ENCODE measurements at places on chromosomes 4 and X.

DNA sequence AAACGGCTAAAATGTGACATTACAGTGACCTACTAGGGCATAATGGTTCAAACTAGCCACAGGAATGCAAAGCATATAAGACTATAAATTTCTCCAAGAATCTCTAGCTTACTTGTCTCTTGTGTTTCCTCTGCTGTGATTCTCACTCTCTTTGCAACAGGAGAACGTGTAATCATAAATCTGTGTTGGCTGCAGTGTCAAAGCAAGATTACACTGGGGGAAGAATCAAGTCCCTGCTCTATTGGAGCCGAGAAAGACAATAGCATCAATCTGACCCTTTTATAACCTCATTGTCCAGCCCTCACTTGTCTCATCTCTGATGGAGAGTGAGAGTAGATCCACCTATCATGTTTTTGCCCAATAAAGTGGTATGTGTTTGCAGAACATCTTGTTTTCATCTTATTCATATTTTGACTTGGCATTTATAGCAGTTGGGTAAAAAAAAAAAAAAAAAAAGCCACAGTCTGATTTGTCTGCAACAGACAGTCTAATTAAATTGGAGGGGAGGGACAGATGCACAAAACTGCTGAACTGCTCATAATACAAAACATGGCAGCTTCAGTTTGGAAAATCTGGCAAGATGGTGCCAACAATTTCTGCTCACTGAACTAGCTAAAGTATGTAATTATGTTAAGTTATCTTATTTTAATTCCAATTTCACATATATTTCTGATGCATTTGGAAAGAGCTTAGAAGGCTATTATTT lies 165.0 kb upstream of the GABRA2 start:
- no peak for DNase-seq

DNA sequence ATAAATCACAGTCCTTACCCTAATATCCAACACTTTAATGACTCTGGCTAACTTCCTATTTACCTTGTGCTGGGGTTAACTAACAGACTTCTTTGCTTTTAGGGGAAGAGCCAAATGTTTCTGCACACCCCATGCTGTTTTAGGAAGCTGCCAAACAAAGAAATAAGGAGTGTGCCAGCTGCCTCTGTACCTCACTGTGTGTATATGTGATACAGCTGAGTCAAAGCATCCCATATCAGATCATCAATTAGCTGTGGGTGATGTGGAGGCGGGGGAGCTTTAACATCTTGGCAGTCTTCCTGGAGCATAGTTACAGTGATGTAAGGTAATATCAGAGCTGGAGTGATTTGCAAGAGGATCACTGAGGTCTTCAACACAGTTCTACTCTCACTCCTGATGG lies 95.4 kb downstream of the COL25A1 start:
- DNase-seq, result no peak

DNA sequence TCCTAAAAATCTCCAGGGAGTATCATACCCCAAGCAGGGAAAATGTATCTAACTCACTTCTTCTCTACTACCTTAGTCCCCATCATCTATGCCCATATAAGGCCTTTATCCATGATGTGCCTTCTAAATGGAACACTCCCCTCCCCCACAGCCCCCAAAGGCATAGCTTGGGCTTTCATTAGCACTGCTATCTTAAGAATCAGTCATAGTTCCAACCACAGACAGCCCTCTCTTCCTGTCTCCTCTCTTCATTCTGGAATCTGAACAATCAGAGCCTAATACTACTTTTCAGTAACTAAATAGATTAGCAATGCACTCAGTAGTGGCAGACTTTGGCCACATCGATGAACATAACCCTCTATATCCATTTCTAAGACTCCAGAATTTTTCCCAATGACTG lies 313.2 kb upstream of the DKK2 start:
- DNase-seq, result peak; percentile 66

DNA sequence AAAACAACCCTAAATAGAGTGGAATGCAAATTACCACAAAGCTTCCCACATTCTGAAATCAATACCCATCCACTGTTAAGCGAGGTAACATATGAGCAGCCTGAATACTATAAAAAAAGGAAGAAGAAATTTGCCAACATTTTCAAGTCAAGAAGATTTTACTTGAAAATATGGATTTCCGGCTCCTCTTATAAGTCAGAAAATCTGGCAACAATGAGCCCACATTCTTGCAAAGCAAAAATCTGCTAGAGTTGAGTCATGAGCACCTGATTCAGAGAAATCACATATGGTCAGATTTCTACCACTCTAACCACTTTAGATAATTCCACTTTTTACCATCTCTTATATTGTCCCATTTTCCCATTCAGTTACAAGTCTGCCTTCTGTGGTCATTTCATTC lies 395.7 kb downstream of the DTHD1 start:
- no peak for DNase-seq

DNA sequence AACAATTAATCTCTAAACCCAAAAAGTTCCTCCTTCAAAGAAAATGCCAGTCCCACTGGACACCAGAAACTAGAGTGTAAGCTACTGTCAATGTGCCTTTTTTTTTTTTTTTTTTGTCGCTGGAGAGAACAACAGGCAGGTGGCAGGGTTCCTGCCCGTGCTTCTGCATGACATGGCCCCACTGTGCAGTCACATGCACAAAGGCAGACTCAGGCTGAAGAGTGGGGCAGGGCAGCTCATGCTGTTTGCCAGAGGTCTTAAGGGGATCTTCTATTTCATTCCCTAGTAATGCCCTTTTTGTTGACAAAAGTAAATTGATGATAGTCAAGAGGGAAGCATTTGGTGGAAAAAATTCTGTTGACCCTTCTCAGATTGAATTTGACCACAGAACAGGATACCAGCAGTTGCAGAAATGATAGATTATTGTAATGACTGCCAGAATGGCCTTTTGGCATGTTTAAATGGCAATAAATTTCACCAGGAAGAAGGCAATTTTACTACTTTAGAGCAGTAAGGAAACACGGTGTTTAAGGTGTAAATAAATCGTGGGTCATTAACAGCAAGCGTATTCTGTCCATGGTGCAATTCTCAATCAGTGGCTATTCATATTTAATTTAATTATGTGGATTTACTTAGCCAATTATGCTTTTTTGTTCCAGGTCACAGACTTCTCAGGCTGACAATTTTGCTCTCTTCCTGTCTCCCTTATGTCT lies 80.9 kb downstream of the NKX6-1 start:
- no peak for DNase-seq

- DNase-seq, result no peak
Measured at GRCh38 chr4:25993395-25994185, 79.6 kb downstream of the SMIM20 start.

DNA sequence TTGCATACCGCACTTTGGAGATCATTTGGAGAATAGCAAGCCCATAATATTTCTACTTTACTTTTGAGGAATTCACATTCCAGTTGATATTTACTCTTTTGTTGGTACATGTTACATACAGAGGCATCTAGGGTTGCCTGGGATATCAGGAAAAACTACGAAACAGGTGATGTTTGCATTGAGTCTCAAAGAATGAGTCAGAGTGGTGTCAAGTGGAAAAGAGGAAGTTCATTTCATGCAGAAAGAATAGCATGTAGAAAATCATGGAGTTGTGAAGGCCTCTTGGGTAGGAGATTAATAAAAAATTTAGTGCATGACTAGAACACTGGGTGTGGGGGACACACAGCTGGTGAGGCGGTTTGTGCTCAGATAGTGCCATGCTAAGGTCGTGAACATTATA lies 33.5 kb upstream of the ELOVL6 start:
- peak; percentile 69 for DNase-seq

DNA sequence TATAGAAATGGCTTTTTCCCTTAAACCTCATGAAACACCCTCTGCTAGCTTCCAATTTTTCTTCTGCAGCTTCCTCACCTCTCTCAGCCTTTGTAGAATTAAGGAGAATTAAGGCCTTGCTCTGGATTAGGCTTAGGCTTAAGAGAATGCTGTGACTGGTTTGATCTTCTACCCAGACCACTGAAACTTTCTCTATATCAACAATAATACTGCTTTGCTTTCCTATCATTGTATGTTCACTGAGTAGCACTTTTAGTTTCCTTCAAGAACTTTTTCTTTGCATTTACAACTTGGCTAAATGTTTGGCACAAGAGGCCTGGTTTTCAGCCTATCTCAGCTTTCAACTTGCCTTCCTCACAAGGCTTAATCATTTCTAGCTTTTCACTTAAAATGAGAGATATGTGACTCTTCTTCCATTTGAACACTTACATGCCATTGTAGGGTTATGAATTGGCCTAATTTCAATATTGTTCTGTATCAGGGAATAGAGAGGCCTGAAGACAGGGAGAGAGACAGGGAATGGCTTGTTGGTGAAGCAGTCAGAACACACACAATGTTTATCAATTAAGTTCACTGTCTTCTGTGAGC lies 28.2 kb downstream of the TMEM154 start:
- DNase-seq, result no peak

GRCh38 chr4:1409079-1409478 lies 2.8 kb upstream of the NKX1-1 start:
- DNase-seq, result no peak

- no peak for DNase-seq
Measured at GRCh38 chrX:45145492-45146215, 55.0 kb downstream of the DIPK2B start.

DNA sequence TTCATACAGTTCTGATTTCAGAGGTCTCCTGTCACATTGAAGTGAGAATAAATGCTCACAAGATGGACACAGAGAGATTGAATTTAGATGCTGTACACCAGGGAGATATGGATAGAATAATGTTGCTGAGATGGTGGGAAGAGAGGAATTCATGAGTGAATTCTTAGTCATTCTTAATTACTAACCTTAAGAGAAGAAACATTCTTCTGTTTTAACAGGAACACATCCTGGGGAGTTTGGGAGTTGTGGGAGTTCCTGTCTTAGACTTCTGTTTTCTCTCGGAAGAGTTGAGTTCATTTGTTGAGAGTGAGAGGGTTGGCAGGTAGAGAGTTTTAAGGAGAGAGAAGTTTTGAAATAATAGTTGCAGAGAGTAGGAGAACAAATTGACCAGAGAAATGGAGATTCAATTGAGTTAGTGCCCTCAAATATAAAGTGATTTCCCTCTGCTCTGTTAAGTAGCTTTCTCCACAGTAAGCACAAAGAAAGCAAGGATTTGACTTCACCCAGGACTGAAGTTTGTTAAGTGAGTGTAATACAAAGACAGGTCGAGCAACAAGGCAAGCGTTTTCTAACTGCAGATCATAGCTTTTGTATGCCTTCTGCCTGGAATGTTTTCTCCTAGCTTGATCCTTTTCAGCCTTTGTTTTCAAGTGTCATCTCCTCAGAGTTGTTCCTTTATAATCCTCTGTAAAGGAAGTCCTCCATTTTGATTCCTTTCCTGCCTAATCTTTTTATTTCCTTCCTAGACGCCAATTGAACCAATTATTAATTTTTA lies 205.9 kb downstream of the RAPGEF2 start:
- peak; percentile 76 for DNase-seq

- DNase-seq, result no peak
Measured at GRCh38 chrX:46543441-46543840, 1.8 kb downstream of the ZNF674 start.

DNA sequence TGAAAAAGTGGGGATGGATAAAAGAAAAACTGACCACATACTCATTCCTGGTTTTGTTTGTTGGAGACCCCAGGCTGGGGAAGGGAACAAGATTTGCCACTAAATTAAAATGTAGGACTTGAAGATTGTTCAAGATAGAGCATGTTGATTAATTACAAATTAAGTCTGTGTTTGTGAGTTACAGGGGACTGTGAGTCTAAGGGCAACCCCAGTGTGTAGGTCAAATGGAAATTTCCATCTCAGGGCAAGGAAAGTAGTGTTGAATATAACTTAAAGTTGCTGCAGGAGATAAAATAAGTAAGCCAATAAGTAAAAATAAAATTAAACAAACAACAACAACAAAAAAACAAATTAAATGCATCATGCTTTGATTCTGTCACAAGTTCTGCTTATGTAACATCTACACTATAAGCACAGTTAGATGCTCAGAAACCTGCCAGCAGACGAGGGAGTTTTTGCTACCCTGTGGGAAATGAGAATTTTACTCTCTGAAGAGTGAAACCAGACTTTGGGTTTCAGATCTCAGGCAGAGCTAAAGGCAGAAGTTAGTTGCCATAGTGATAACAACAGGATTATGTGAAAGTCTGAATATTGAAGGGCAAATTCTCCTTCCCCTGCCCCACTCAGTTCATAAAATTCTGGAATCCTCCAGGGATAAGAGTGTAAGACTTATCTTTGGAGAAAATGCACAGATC lies 352.3 kb downstream of the GRXCR1 start:
- no peak for DNase-seq

DNA sequence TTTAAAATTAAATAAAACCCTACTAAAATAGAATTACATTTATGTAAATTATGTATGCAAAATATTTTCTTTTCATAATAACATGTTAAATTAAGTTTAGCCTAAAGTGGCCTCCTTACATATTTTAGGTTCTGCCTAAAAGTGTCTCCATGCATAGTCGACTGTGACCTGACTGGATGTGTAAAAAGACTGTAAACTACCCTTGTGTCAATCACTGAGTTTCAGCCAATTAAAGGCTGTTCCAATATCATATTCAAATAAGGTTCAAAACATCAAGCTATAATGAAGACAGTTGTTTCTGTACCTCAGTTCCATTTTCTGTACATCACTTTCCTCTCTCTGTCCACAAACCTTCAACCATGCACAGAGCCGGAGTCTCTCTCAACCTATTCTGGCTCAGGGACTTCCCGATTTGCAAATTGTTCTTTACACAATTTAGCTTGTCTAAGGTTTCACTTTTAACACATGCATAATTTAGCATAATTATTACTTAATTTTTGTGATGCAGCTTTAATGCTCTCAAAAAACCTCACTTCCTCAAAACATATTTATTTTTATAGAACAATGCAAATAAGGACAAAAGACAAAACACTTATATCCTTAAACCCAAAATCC lies 60.1 kb downstream of the SH3RF1 start:
- no peak for DNase-seq

DNA sequence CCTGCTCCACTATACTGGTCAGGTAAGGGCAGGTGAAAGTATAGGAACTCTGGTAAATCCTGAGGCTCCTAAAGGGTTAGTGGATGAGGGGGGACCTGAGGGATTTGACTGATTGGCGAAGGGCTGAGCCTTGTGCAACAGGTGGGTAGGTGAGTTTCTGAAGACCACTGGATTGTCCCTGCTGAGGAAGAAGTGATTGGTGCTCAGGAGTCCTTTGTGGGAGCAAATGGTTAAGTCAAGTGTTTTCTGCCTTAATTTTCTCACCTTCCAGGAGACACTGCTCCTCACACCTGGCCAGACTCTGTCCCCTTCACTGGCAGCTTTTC lies 156.6 kb downstream of the AMMECR1 start:
- no peak for DNase-seq

DNA sequence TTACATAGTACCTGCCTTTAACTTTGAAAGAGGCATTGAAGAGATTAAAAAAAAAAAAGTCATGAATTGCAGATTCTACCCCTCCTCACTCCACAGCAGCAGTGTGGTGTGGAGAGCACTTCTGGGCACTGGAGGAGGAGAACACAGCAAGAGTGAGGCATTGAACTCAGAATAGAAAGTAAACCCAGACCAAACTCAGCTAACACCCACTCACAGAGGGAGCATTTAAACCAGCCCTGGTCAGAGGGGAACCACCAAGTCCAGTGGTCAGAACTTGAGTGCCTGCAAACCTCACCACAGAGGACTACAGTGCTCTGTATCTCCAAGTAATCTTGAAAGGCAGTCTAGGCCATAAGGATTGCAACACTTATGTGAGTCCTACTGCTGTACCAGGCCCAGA lies 15.6 kb upstream of the UGT2A1 start:
- no peak for DNase-seq
